ENCODE measurements at places on chromosomes 12 and 14.

DNA sequence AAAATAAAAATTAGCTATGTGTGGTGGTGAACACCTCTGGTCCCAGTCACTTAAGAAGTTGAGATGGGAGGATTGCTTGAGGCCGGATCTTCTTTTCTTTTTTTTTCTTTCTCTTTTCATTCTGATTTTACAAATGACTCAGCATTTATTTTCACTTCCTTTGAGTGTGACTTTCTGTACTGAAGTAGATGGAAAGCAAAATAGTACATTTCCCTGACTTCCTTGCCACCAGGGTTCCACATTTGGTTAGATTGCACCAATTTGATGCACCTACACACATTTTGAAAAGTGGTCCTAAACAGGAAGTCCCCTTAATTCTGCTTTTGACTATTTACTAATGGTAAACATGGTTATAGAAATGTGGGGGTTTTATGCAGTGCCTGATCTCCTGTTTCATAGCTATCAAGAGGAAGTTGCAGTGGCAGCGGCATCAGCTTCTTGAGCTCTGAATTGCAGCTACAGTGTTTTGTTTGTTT is 13.0 kb upstream of the LEMD3 start:
- no peak for DNase-seq

GRCh38 chr12:108583991-108584390 is 13.9 kb downstream of the TMEM119 start:
- DNase-seq, result no peak

DNA sequence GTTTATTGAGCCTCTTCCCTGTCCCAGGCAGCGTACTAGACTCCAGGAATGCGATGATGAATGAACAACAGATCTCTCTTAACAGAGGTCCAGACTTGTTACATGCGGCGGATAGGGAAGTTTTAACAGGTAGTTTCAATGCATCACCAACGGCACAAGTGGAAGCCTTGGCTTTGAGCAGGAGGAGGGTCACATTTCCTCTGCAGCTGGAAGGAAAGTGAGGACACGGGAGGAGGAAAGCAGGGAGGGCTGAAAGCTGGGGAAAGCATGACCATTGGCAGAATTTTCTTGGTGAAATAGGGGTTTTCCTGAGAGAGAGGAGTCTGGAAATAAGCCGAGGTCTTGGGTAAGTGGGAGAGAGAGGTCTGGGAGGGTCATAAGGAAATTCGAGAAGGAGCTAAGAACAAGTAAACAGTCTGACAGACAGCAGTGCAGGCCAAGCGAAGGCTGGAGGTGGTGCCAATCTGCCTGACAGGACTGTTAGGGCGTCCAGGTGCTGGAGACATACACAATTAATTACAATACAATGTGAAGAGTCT is 15.4 kb downstream of the BHLHE41 start:
- DNase-seq, result no peak

- DNase-seq, result no peak
These were observed 55.5 kb downstream of the SLC16A7 start for GRCh38 chr12:59651229-59651920.

GRCh38 chr14:102949801-102950451 is 27.5 kb downstream of the AMN start:
- DNase-seq, result no peak

DNA sequence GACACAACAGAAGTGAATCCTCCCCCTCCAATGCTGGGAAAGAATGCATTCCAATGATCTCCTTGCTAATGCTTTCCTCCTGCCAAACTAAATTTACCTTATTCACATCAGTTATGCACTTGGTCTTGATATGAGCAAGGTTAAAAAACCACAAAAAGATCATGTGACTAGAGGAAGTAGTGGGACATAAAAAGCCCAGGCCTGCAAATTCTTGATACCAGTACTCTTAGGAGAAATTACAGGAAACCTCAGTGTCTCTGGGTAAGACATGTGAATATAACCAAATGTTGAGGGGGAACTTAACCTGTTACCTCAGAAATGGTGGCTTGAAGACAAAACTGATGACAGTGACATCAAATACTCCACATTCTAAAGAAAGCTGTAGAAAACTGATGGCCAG is 427.1 kb downstream of the RPS29 start:
- no peak for DNase-seq

GRCh38 chr14:35286003-35286600 is 6.1 kb upstream of the PSMA6 start:
- no peak for DNase-seq

DNA sequence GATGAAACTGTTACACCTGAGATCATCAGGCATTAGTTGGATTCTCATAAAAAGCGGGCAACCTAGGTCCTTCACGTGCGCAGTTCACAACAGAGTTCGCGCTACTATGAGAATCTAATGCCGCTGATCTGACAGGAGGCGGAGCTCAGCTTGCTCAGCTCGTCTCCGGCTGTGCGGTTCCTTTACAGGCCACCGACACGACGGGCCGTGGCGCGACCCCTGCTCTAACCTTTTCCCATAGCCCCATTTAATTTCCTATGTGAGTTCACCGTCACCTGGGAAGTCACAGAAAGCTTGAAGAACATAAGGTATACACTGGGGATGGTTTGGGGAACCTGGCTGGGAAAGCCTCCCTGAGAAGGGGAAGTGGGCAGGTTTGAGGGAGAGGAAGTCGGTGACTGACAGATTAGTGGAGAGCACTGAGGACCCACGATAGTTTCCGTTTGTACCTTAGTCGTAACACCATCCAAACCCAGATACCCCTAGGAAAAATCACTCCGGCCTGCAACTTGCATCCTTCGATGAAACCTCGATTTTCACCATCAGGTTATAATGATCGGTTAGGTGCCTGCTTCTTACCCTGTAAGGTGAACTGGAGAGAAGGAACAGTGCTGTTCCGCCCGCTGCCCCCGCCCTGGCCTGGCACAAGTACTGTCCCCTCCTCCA is 2.8 kb upstream of the AAAS start:
- DNase-seq, result no peak

DNA sequence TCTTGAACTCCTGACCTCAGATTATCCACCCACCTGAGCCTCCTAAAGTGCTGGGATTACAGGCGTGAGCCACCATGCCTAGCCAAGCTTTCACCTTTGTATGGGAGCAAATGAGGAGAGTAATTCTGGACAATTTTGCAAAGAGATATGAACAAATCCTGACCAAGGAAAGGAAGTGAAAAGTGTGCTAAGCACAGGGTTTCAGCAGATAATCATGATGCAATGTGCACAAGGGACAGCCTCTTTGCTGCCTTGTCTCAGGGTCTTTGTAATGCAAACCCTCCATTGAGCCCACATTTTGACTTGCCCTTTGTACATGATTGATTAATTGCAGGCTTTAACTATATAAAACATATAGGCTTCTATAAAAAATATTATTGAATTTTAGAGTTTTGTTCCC is 9.2 kb upstream of the PYGL start:
- no peak for DNase-seq

DNA sequence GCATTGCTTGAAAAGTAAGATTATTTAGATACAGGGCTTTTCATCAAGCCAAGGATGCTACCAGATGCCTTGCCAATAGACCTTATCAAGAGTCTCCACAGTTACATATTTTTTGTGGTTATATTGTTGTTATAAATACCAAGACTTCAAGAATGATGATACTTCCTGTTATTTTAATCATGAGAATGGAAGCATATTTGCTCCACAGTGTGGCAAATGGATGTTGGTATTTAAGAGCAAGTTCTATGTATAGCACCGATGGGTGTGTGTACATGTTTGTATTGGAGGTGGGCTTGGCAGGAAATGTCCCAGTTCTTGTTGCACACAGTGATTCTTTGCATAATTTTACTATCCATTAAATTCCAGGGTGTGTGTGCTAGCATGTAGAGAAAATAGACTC is 4.4 kb upstream of the NID2 start:
- no peak for DNase-seq

DNA sequence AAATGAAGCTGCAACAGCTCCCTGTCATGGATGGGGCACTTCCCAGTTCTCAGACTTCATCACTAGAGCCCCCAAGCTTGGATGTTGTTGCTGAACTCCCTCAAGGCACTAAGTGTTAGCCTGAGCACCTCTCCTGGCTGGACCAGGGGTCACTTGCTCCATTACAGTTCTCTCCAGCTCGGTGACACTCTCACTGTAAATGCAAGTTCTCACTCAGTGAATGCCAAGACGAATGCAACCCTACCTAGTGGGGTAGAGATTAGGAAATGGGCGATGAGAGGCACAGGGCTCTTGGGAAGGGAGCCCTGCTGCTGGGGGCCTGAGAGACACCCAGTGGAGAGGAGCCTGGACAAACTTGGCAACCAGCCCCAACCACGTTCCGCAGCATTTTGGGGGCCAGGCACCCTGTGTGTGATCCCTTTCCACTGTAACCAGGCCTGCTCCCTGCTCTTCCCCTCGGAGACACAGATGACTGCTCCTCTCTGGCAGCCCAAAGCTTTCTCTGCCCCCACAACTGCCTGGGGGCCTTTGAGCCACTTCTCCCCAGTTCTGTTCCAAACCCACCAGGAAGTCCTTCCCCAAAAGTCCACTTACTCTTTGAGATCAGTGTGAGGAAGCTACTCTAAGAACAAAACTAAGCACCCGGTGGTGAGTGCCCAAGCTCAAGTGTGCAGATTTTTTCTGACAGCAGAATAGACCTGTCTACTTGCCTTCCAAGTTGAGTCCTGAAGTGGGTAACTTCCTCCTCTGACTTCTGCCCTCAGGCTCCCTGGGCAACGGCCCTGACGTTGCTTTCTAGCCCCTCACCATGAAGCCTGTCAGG is 8.0 kb upstream of the SELPLG start:
- DNase-seq, result no peak

GRCh38 chr14:58501214-58501816 is 73.8 kb downstream of the KIAA0586 start:
- no peak for DNase-seq

GRCh38 chr14:53882684-53883083 is 73.9 kb downstream of the BMP4 start:
- no peak for DNase-seq

GRCh38 chr12:104727726-104728465 is 230.2 kb downstream of the SLC41A2 start:
- DNase-seq, result no peak

DNA sequence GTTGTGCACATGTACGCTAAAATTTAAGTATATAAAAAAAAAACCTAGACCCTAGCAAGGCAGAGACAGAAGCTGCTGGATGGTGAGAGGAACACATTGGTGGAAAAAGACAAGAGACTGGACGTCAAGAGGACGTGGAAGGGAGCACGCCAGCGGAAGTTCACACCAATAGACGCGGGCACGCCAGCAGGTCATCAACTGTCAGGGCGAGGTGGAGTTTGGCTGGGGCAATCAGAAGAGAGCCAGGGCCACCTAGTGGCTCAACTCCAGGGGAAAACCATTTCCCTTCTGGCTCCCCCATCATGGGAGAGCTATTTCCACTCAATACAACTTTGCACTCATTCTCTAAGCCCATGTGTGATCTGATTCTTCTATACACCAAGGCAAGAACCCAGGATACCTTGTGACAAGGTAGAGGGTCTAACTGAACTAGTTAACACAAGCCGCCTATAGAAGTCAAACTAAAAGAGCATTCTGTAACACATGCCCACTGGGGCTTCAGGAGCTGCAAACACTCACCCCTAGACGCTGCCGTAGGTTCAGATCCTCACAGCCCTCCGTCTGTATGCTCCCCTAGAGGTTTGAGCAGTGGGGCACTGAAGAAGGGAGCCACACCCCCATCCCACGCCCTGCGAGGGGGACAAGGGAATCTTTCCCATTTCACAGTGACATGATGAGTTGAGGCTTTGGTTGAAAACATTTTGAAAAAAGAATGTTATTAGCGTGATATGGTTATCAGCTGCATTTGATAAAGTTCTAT is 702.7 kb downstream of the TMTC2 start:
- DNase-seq, result no peak

DNA sequence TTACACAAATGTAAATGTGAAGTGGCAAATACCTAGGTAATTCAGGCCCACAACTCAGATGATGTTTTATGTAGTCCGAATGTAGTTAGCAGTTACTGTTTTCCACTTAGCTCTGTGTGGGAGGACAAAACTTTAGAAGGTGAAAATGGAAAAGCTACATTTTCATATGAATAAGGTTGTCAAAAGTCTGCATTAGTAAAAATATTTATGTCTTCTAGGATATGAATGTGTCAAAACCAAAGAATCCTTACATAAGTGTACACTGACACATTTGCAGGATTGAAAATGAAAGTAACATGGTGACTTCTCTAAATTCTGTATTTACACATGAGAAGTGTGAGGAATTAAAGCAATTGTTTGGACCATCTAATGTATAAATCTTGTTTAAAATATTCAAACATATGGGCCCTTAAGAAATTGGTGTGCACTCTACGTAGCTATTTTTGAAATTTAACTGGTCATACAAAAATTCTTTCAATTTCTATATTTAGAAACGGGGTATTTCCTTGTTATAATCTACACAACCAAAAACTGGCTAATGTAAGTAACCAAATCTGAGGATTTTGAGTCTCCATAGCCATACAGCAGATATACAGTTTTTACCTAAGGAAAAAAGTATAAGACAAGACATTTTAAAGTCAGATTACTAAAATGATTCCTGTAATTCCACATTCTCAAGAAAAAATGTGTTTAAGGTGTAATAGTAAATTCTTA is 5.4 kb downstream of the CDKN1B start:
- DNase-seq, result no peak

- no peak for DNase-seq
These were observed 161.3 kb downstream of the RPL10L start for GRCh38 chr14:46490238-46490685.

- no peak for DNase-seq
These were observed 148.3 kb downstream of the TBX5 start for GRCh38 chr12:114257687-114258086.

DNA sequence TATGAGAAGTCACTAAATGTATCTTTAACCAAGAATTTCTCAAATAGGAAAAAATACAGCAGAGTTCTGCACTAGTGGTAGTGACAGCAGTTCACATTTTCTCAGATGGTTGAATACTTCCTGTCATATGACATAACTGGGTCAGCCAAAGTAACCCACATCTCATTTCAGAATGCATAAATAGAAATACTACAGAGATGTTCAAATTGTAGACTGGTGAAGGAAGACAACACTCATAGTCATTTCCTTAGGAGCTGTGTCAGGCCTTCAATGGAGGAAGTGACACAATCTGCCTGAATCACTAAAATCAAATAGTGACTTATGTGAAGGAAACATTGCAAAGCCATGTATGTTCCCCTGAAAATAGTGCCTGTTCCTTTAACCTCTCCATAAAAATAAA is 32.4 kb downstream of the FERMT2 start:
- DNase-seq, result no peak

GRCh38 chr14:100571837-100572236 is 15.4 kb downstream of the BEGAIN start:
- no peak for DNase-seq

GRCh38 chr14:72948481-72949138 is 22.3 kb downstream of the DCAF4 start:
- no peak for DNase-seq

- no peak for DNase-seq
These were observed 279.8 kb downstream of the AKAP6 start for GRCh38 chr14:32608857-32609256.

DNA sequence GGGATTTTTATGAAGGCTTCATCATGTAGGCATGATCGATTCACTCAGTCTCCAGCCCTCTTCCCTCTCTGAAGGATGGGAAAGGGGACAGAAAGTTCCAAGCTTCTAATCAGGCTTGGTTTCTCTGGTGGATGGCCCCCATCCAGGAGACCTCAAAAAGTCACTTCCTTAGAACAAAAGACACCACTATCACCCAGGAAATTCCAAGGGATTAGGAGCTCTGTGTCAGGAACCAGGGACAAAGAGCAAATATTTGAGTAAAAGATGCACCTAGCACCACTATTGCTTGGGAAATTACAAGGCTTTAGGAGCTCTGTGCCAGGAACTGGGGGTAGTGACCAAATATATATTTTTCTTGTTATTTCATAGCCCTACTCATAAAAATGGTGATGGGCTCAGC is 33.6 kb upstream of the TMX1 start:
- DNase-seq, result no peak
